ENCODE measurements at places on chromosomes 5 and 9.

DNA sequence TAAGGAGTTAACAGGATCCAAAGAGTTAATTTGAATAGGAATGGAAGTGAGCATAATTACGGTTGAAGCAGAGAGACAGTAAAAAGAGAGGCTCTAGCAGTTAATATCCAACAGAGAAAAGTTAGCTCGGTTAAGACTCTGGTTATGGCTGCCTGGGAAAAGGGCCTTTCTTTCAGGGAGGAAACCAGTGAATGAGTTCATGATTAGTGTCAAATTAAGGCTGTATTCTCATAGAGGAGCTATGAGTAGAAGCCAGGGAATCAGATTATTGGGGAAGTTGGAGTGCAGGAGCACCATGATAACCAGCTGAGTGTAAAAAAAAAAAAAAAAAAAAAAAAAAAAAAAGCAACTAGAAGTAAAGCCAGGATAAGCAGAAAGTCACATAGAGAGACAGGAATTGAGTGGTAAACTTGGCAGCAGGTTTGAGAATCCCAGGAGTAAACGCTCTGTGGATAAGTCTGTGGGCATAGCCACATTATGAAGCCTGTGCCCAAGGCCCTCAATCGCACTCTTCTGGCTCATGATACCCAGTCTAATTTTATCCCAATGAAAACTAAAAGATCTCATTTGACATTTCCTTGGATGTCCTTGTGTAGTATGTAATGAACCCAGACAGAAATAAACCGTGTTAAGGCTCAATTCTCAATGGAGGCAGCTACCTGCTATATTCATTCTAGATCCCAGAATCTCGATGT is 372.6 kb upstream of the MPDZ start:
- DNase-seq: no peak

GRCh38 chr9:112764344-112764743 is 13.8 kb downstream of the SNX30 start:
- DNase-seq: no peak

DNA sequence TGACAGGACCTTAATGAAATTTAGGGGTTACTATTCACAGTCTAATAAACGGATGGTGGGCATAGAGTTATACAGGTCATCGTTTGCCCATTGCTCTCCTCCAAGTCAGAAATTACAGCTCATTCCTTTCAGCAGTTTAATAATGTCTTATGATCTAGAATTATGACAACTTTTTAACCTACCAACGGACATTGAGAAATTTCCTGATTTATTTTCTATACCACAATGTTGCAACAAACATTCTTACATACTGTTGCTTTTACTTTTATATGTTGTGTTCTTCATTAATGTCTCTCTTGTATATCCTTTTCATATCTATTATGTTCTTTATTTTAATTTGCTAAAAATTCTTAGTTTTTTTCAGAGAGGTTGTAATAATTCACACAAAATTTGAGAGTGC is 152.8 kb upstream of the PRLR start:
- DNase-seq: no peak

- DNase-seq: no peak
Measured at GRCh38 chr9:114029311-114030170, 48.6 kb downstream of the AMBP start.

GRCh38 chr5:14488709-14489108 is 92.9 kb upstream of the OTULINL start:
- DNase-seq: no peak

- DNase-seq: no peak
Measured at GRCh38 chr9:121156263-121156731, 45.4 kb downstream of the RAB14 start.

All from activated T-helper 2 cell treated with anti-CD3 and anti-CD28 coated beads, Interferon-gamma antibody, Interleukin-2, Interleukin-4, amounts not matched to agents 10 μg/mL and 5 μg/mL and 100 μg/mL, durations not matched to agents 14 hours and 24 hours and 36 hours (primary cell).